ENCODE measurements at places on chromosomes 1 and 21. TPM values are rescaled to one million over a fixed set of nuclear protein-coding genes. Genes with fewer than 3 reads are reported as not detected.

Gene FCRLB
- total RNA-seq = 0.20 TPM

Gene FBXO2
- total RNA-seq = 2.0 TPM

Gene CR1
- 0.02 TPM for total RNA-seq

Gene LCE3E
- not detected for total RNA-seq

Gene TAF5L
- 25.4 TPM for total RNA-seq

Gene ATAD3C
- 0.56 TPM for total RNA-seq

Gene WNT9A
- total RNA-seq = 0.27 TPM

Gene TBX15
- total RNA-seq = not detected

Gene BTBD19
- total RNA-seq = 11.9 TPM

Gene CLIC6
- total RNA-seq = not detected
